ENCODE measurements at places on chromosomes 4 and X. TPM values are rescaled to one million over a fixed set of nuclear protein-coding genes. Genes with fewer than 3 reads are reported as not detected.

CFI gene
- total RNA-seq = 1.2 TPM

TBX22 gene
- total RNA-seq = not detected

MAGEB1 gene
- not detected for total RNA-seq

CCKAR gene
- total RNA-seq = 0.30 TPM

IGBP1 gene
- 81.1 TPM for total RNA-seq

YTHDC1 gene
- total RNA-seq = 23.2 TPM

USP17L18 gene
- total RNA-seq = not detected

XPNPEP2 gene
- total RNA-seq = not detected

ESX1 gene
- not detected for total RNA-seq

CT45A6 gene
- total RNA-seq = not detected

PDCL2 gene
- not detected for total RNA-seq

TNMD gene
- not detected for total RNA-seq

PAGE2 gene
- total RNA-seq = not detected

USP26 gene
- total RNA-seq = not detected

TCEAL2 gene
- total RNA-seq = not detected

OSTC gene
- total RNA-seq = 245 TPM

SSX4B gene
- total RNA-seq = not detected

ZAR1 gene
- not detected for total RNA-seq

SH3RF1 gene
- total RNA-seq = 14.6 TPM

ARMCX2 gene
- 131 TPM for total RNA-seq

SLC10A4 gene
- not detected for total RNA-seq

F9 gene
- not detected for total RNA-seq

HSFX4 gene
- not detected for total RNA-seq

VCX3B gene
- total RNA-seq = not detected

MAB21L2 gene
- 0.28 TPM for total RNA-seq

AMOT gene
- 5.0 TPM for total RNA-seq

PROM1 gene
- not detected for total RNA-seq

CXCL6 gene
- 47.2 TPM for total RNA-seq

FREM3 gene
- total RNA-seq = not detected

FGF2 gene
- 169 TPM for total RNA-seq

FRAS1 gene
- 3.9 TPM for total RNA-seq

ARMCX4 gene
- 10.5 TPM for total RNA-seq

DDX53 gene
- not detected for total RNA-seq

Measured in smooth muscle cell of the umbilical artery (primary cell).